ENCODE measurements at places on chromosomes 13 and 19.
A peak's percentile ranks its signal among the peaks of the same experiment; 100 is the strongest.

DNA sequence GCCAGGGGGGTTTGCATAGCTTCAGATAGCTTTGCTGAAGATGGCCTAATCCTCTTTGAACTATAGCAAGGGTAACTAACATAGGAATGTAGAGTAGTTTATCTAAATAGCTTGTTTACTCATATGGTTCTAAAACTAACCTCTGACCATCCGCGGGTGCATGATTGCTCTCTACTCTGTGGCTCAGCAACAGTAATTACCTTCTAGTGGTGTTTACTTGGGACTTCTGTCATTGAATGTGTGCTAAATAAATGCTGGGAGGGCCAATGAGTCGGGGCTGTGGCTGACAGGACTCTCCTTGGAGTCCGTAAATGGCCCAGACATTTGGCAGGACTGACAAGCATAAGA lies 1461.9 kb downstream of the UQCRFS1 start:
- DNase-seq = no peak

GRCh38 chr19:50793558-50794065 lies 3.4 kb downstream of the ACP4 start:
- no peak for DNase-seq

DNA sequence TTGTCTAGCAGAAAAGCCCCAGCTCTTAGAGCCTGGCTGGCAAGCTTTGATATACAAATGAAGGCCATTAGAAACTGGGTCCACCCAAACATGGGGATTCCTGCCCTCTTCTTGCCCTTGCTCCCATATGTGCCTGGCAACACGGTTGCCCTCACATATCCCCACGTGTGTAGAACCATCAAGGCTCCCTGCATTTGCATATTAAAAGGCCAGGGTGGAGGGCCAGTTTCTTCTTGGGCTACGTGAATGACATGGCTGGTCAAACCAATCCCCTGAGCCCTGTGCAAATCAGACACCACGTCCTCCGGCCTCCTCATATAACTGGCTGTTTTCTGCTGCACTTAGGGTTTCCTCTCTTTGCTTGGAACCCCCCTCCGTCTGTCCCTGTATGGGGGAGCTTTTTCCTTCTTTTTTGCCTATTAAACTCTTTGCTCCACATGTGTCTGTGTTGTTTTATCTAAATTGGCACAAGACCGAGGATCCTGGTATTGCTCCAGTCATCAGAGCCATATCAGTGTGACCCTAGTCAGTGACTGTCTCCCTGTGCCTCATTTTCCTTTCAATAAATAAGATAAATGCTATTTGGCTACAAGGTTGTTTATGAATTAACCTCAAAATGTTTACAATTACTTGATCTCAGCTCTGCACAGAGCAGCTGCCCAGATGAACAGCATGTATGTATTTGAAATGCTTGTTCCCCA lies 30.3 kb upstream of the CEACAM1 start:
- DNase-seq = no peak

DNA sequence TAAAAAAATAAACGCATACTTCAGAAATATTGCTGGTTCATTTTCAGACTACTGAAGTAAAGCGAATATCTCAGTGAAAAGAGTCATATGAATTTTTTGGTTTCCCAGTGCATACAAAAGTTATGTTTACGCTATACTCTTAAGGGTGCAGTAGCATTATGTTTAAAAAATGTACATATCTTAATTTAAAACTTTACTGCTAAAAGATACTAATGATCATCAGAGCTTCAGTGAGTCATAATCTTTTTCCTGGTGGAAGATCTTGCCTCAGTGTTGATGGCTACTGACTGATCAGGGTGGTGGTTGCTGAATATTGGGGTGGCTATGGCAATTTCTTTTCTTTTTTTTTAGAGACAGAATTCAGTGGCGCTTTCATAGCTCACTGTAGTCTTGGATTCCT lies 48.9 kb downstream of the NDFIP2 start:
- no peak for DNase-seq

DNA sequence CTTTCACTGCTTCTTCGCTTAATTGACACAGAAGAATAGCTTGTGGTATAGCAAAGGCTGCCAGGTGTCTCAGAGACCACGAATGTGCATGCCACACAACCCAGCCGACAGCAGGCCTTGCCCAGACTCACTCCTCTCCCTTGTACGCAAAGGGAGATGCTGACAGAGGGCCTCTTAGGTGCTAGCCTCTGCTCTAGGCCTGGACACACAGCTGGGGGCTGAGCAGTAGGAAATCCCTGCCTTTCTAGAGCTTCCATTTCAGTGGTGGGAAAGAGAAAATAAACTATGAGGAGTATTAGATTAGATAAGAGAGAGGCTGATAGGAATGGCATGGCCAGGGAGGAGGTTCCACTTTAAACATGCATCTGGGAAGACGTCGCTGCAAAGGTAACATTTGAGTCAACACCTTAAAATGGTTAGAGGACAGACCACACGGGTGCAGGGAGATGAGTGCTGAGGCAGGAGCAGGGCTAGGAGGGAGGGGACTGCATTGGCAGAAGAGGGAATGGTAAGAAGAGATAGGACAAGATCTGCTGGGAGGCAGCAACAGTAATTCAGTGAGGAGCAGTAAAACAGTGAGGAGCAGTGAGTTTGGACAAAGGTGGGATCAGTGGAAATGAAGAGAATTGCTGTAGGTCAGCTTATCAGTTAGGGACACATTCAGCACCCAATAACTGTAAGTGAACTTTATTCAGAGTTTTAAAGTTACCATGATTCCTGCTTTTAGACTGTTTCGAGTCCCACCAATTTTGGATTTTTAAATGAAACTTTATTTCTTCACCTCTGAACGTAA lies 100.0 kb downstream of the RNF17 start:
- DNase-seq = no peak

GRCh38 chr19:53951436-53951835 lies 11.3 kb upstream of the CACNG8 start:
- no peak for DNase-seq

- no peak for DNase-seq
Observed at GRCh38 chr13:77423296-77423695, 96.4 kb upstream of the MYCBP2 start.

- no peak for DNase-seq
Observed at GRCh38 chr19:27618006-27618405, 1594.9 kb downstream of the UQCRFS1 start.

DNA sequence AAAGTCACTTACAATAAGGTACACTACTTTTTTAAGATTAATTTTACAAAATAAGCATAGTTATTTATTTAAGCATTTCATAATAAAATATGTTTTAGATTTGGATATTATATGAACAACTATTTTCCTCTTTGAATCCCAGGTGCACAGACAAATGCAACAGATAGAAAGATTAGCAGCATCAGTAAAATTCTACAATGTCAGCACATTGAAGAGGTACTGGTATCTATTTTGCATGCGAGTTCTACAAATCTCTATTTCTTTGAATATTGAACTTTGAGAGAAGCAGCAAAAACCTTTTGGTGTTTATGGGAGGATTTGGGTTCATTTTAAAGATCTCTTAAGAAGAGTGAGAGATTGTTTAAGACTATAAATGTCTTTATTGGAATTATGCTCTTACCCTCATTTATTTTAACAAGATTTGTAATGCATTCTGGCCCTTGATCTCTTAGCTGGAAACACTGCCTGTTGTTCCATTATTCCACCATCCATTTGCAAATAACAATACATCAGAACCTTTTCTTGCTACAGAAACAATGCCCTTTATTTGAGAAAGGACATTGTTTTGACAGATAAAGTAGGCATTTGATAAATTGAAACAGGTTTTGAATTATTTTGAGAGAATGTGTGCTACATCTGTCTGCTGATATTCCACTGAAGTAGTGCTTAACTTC lies 558.8 kb upstream of the KLHL1 start:
- DNase-seq = no peak

DNA sequence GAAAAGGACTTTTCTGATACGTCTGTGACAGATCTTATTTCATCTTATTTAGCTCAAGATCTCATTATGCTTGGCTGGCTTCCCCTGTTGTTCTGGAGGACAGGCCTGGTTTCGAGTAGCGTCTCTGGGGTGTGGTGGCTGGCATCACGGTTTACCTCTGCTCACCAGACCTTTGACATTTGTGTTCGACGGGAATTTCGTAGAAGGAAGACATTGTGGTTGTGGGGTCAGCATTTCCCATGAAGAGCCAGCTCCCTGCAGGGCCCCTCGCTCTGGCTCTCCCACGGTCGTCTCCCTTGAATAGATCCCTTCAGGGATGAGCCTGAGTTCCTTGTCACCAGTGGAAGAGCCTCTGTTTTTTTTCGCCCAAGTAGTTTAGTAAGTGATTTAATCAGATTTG lies 78.6 kb upstream of the TEX29 start:
- DNase-seq = no peak

DNA sequence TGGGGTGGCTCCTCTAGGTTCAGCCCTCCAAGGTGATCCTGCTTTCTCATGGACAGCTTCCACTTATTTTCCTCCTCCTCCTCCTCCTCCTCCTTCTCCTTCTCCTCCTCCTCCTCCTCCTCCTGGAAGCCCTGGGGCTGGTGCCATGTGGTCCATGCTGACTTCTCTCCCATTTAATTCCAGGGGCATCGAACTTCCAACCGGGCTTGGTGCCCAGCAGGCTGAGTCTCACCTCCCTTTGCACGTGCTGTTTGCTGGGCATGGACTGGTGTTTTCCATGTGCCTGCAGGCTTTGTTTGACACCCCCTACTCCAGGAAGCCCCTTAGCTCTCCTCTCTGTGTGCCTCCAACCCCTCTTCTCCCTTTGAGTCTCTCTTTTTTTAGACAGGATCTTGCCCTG lies 3.7 kb downstream of the MAST3 start:
- no peak for DNase-seq

DNA sequence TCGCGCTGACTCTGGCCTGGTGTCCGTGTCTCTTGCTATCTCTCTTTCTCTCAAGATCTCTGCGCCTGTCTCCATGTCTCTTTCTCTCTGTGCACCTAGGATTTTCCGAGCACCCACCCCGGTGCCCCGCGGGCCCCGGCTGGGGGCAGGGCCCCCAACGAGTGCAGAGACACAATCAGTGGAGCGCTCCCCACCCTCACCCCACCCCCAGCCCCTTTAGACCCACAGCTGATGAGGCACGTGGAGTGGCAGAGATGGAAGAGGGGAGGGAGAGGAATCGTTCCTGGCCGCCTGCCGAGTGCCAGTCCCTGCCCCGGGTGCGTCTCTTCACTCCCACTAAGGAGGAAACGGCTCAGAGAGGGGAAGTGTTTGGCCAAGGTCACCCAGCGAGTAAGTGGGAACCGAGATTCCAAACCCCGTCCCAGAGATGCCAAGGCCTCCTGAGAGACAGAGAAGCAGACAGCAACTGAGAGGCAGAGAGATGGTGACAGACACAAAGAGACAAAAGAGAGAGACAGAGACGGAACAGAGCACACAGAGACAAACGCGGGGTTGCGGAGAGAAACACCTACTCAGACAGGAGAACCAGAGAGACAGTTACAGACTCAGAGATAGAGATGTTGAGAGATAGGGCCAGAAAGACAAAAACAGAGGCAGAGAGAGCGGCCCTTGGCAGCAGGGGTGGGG lies 626 bp upstream of the BCL3 start:
- peak; percentile 74 for DNase-seq

GRCh38 chr13:93758575-93758974 lies 532.0 kb downstream of the GPC6 start:
- DNase-seq = no peak

GRCh38 chr13:74751739-74752138 lies 617.5 kb upstream of the KLF12 start:
- no peak for DNase-seq

DNA sequence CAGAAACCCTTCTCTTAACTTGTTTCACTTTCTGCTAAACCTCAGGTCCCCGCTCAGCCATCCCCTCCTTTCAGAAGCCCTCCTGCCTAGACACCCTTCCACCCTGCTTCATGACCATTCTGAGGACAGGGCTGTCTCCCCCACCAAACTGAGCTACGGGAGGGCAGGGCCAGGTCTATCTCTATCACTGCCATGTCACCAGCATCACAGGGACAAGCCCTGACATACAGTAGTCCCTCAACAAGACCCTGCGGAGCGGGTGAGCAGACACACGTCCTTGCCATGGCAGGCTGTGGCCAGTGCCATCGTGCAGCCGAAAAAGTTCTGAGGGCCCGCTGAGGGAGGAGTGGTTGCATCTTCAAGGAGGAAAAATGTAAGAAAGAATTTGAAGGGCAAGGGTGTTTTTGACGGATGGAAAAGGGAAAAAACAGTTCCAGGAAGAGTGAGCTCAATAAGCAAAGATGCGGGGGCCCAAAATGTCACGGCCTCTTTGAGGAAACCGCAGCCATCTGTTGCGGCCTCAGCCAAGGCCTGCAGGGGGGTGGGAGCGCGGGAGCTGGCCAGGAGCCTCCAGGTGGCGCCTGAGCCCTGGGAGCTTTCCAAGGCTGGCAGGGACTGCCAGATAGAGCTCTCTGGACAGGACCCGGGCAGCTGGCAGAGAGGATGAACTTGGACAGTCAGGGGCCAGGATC lies 8.1 kb downstream of the PTGIR start:
- peak; percentile 80 for DNase-seq

- DNase-seq = no peak
Observed at GRCh38 chr13:99357131-99357596, 50.0 kb upstream of the GPR183 start.

GRCh38 chr13:49412749-49413148 lies 31.1 kb downstream of the CAB39L start:
- DNase-seq = no peak

GRCh38 chr19:40616941-40617340 lies 15.8 kb downstream of the LTBP4 start:
- no peak for DNase-seq

- no peak for DNase-seq
Observed at GRCh38 chr19:48813123-48813913, 2.5 kb upstream of the BCAT2 start.

All from MV-4-11 (cell line).